ENCODE measurements at places on chromosomes 7 and 10.

GRCh38 chr7:7395785-7396184 is 139.9 kb downstream of the COL28A1 start:
- no peak for DNase-seq

- DNase-seq = no peak
Observed at GRCh38 chr7:65827366-65827765, 45.5 kb upstream of the VKORC1L1 start.

DNA sequence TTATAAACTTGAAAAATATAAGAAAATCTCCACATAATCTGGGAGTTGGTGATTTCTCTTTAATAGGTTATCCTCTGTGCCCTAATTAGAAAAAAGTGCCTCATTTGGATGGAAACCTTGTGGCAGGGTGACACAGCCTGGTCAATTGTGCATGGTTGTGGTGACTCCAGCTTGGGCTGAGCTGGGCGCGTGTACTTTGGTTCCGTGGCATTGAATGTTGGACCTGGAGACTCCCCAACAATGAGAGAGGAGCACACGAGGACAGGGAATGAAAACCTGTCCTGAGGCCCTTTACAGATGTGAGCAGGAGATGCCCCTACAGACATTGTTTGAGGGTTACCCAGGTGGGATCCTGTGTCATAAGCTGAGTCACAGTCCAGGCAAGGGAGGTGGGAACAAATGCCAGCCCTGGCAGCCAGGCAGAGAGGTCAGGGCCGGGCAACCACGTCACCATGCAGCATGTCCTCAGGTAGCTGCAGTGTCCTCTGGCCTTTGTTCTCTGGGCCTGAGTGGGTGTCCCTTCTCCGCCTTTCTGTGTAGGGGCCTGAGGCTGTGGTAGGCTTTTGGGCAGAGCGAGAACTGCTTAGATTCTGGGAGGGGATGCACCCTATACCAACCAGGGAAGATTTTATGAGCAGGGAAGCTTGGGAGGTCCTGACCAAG is 147.4 kb upstream of the TBX20 start:
- DNase-seq = no peak

DNA sequence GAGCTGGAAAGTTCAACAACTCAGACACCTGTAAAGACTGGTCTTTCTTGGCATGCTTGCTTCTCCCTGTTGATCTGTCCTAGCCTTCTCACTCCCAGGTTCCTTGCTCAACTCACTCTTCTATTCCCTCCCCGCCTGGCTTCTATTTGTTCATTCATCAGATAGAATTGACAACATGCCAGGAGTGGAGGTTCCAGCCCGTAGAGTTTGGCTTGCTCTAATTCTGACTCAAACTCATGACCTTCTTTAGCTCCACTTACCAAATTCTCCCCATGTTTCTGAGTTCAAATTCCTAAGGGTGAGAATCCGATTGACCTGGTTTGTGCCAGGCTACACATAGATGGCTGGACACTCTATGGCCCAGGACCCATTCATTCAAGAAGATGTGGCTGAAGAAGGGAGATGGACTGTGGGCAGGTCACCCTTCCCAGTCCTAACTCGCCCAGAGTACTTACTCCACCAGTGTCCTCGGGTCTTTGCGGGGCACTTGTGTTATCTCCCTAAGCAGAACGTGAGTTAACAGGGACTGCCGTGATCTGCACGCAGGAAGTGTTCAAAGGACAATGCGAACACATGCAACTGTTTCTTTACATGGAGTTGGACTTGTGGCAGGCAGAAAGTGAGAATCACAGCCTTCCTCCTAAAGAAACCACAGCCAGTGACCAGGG is 4.0 kb upstream of the TMEM236 start:
- DNase-seq = no peak

- DNase-seq = no peak
Observed at GRCh38 chr10:62462461-62462860, 88.3 kb downstream of the ZNF365 start.
